ENCODE measurements at places on chromosomes 12 and 14.

DNA sequence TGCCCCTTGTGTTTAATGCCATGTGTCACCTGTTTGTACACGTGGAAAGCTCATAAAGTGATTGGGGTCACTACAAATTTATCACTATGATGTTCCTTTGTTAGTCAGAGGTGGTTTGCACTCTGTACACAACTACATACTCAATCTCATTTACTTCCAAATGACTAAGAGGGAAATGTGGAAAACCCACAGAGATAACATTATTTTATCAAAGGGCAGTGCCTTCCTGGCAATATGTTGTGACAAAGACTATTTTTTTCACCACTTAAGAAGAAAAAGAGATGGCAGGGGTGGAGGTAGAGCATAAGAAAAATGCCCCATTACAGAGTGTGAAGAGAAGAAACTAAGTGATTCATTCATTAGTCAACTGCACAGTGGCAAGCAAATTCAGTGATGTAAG lies 1064.1 kb upstream of the FLRT2 start:
- no peak for DNase-seq

DNA sequence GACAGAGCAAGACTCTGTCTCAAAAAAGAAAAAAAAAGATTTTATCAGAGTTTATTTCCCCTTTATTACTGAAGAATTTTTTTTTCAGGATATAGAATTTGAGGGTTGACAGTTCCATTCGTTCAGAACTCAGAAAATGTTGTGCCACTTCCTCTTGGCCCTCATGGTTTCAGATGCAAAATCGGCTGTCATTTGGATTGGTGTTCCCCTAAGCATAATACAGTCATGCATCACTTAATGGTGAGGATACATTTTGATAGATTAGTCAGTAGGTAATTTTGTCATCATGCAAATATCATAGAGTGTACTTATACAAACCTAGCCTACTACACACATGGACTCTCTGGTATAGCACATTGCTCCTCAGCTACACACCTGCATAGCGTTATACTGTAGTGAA lies 263.9 kb upstream of the RTL1 start:
- DNase-seq, result no peak

- DNase-seq, result no peak
Measured at GRCh38 chr14:41299924-41300323, 306.8 kb upstream of the LRFN5 start.

DNA sequence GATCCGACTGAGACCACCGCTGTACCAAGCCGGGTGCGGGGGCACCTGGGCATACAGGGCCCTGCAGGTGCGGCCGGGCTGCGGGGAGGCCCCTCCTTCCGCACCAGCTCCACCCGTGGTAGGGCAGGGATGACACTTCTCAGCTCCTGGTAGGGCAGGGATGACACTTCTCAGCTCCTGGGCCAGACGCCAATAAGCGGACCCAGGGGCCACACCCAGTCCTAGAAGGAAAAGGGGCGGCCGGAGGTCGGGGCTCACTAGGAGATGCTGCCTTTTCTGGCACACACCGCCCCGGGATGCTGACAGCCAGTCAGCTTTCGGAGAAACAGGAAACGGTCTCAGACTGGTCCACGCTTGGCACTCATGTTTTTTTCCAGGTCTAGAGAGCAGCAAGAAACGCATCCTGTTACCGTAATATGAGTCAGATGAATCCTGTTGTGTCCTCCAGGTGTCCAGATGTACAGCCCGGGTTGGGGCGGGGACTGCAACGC lies 34.8 kb downstream of the NFKBIA start:
- peak; percentile 84 for DNase-seq

GRCh38 chr12:76083246-76083903 lies 1.1 kb downstream of the NAP1L1 start:
- no peak for DNase-seq

DNA sequence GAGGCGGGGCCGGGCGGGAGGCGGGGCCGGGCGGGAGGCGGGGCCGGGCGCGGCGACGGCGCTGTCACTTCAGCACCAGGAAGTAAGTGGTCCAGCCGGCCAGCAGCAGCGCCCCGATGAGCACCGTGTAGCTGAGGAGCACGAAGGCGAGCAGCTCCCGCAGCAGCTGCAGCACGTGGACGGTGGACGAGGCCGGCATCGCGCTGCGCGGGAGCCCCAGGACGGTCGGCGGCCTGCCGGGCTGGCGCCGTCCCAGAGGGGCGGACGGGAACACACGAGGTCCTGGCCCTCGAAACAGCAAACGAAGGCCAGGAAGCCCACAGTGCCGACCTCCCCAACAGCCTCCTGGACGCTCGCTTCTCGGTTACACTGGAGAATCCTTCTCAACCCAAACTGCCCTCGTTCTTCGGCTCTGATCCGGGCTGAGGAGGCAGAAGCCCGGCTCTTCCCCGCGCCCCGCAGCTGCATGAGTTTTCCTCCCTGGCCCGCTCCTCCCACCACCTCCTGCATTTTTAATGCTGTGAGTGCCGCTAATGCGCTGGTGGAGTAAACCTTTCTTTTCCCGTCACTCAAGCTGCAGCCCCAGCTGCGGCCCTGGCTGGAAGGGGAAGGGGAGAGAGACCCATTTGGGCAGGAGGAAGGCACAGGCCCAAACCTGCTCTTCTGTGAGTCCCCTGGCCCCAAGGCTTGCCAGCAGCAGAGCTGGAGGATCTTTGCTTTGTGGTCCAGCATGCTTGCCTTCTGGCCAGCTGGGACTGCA lies 694 bp upstream of the DIABLO start:
- DNase-seq, result no peak

DNA sequence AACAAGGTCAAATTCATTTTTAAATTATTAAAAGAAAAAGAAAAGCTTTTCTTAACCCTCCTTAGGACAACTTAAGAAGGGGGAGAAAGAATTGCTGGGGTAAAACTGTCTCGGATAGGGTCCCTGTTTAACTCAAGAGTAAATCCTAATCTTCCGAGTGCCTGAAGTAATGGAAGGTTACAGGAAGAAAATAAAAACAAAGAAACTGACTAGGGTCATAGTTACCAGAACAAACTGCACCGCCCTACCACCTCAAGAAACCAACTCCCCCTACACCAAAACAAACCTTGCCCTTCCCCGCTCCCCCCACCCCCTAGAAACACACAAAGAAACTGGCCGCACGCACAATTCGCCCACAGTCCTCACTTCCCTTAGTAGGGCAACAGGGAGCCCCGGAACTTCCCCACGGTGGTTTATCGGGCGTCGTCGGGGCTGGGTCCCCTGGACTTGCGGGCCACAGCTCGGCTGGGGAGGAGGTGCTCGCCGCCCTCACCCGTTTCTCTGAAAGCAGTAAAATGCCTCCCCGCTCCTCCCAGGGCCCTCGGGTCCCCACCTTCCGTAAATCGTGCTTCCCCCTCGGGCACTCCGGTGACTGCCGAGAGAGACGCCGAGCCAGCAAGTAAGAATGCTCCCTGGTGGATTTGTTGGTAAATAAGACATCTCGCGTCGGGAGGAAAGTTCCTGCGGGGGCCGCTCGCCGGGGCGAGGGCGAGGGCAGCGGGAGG lies 2.4 kb downstream of the SINHCAF start:
- DNase-seq, result peak; percentile 22

- DNase-seq, result no peak
Measured at GRCh38 chr14:37610945-37611523, 15.6 kb downstream of the TTC6 start.

DNA sequence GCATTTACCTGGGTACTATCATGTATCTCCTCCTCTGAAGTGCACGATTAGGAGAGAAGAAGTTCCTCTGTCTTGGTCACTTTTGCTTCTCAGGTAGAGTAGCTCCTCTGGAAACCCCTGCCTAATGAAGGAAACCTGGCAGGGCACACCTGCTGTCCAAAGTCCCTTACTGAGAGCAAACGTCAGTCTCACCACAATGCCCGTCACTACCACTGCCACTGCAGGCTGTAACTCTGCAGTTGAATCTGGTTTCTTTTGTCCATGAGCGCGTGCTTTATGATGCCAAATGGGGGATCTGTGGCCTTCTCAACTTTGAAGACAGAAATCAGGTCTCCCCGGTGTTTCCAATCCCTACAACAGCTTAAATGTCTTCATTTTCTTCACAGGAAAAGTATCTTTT lies 1068.6 kb downstream of the BCL11B start:
- no peak for DNase-seq

GRCh38 chr12:116133636-116134214 lies 143.8 kb downstream of the MED13L start:
- peak; percentile 65 for DNase-seq

DNA sequence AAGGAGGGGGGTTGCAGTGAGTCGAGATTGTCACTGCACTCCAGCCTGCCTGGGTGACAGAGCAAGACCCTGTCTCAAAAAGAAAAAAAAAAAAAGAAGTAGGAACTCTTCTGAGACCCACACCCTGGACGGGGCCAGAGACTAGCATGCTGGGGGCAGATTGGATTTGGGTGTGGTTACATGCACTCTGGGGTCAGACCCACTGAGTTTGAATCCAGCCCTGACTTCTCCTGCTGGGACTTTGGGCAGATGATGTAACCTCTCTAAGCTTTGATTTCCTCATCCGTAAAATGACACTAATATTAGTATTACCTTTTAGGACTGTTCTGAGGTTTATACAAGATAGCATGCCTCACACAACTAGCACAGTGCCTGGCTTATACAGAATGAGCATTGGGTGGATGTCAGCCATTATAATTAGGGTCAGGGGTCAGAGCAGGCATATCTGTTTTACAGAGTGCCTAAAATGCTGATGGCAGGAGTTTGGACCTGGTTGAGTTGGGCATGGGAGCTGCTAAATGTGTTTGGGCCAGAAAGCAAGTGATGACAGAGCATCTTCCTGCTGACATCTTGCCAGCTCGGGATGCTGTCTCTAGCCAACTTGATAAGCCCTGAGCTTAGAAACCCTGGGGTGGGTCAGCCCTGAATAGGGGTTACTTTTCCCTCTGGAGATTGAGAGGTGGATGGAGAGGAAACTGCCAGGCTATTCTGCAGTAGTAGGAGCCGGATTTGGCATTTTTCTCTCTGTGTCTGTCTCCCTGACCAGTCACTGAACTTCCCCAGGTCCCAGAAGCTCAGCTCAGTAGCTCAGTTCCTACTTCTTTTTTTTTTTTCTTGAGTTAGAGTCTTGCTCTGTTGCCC lies 15.5 kb downstream of the TPCN1 start:
- no peak for DNase-seq

DNA sequence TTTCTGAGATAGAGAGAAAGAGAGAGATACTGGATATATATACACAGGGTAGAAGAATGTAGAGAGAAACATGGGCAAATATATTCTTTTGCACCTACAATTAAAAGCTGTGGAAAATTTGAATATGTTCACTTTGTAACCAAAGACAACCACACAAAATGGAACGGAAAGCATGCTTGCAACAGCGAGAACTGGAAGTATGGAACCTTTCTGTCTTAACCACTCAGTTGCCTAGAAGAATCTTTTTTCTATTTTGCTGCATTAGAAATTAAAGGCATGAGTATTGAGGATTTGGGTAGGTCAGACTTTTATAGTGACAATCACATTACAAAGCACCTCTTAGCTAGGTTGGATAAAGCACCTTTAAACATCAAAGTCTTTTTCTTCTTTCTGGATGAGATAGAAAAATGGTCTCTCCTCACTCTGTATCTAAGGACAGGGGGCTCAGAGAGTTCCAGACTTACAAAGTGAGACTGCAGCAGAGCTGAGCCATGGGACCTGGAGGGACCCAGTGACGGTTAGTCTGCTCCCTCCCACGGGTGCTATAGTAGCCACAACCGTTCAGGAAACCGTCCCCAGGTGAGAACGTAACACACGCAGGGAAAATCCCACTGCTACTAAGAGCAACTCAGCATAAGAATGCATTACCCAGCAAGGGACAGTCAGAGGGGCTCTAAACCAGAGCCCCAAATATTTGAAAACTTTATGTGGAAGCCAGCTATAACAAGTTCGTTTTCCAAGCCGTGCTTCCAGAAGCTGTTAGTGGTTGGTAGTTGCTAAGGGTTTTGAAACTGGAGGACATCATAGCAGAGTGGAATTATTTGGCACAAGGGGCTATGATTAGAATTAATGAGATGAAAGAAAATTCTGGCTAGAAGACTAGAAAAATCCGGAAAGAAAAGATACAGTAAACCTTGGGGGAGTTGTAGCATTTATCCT lies 97.1 kb downstream of the DAD1 start:
- no peak for DNase-seq

DNA sequence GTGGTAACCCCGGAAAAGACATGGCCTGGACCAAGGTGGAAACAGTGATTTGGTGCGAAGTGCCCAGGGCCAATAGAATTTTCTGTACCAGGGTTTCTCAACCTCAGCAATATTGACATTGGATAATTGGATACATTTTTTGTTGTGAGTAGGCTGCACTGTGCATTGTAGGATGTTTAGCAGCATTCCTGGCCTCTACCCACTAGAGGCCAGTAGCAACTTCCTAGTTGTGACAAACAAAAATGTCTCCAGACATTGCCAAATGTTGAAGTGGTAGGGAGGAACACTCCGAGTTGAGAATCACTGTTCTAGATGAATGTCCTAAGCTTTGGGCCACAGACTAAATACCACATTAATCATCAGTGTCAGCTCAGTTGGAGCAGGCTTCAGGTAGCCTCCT lies 6.2 kb upstream of the CGRRF1 start:
- peak; percentile 72 for DNase-seq

DNA sequence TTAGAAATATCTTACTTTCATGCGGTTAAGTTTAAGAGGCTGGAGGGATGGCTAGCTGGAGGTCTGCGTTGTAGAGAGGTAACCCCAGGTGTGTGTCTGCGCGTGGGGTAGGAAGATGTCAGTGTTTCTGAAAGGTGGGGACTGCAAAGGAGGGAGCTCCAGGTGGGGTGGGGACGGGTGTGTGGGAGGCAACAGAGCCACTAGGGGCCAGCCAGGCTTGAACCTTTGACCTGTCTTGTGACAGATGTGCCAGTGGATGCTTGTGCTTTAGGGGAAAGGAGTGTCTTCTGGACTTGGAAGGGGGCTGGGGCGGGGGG lies 841 bp downstream of the GLI1 start:
- no peak for DNase-seq

GRCh38 chr12:93679308-93679925 lies 2.2 kb downstream of the CRADD start:
- no peak for DNase-seq

- no peak for DNase-seq
Measured at GRCh38 chr12:98830657-98831056, 185.6 kb downstream of the APAF1 start.

DNA sequence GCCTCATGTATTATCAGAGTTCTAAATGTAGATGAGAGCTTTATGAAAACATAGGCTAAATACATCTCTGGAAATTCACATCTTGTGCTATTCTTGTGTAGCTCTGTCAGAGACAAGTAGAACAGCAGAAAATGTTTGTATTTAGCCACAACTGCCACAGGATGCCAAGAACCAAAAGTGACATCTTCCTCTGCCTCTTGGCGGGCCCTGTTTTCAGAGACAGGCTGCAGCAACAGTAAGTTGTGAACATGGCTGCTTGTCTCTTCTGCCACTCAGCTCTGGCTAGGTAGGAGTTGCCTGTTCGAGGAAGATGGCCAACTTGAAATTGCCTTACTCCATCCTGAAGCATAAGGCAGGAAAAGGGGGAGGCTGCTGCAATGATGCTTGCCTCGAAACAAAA lies 30.4 kb downstream of the SETD3 start:
- no peak for DNase-seq

GRCh38 chr14:57573173-57573572 lies 79.5 kb upstream of the CCDC198 start:
- DNase-seq, result no peak

Measured in choroid plexus epithelial cell (primary cell).